Fibroblast of the aortic adventitia (primary cell): ENCODE measurements at places on chromosomes 5 and 9. TPM values are rescaled to one million over a fixed set of nuclear protein-coding genes. Genes with fewer than 3 reads are reported as not detected.

ADCY2 gene
- under 0.01 and 0.09 TPM in 2 replicates for total RNA-seq

PLAC8L1 gene
- total RNA-seq, result 0.98 TPM in 1 of 2 replicates, not detected in the other

- DNase-seq, result no peak
These were observed 122.9 kb upstream of the GRAMD2B start for GRCh38 chr5:126300293-126300692.

GRCh38 chr5:120771202-120771601 lies 307.1 kb downstream of the PRR16 start:
- DNase-seq, result no peak

DNA sequence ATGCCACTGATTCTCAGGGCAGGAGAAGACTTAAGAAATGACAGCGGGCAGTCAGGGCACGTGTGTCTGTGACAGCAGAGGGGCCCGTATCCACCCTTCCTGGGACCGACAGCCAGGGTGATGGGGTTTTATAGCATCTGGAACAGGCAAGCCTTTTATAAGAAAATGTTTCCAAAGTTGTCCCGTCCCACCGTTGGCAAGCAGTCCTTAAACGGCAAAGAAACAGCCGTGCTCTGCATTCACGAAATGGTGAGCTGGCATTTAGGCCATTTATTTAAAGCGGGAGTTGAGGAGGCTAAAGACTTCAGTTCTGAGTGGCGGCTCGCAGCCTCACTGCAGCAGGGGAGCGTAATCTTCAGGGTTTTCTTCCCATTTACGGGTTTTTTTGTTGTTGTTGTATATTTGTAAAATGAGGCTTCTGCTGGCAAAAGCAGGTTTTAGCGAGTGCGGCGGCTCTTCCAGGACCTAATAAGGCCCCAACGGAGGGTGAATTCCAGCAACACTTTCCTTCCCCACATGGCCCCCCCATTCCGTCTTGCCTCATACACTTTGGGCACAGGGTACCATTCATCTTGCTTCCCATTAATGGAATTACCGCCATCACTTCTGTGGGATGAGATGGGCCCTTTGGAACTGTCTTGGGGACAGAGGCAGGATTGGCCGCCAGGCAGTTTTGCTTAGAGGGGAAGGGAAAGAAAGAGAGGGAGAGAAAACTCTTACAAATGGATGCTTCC lies 15.8 kb downstream of the NEK6 start:
- no peak for DNase-seq

GRCh38 chr5:131114754-131115153 lies 50.3 kb downstream of the HINT1 start:
- no peak for DNase-seq

DNA sequence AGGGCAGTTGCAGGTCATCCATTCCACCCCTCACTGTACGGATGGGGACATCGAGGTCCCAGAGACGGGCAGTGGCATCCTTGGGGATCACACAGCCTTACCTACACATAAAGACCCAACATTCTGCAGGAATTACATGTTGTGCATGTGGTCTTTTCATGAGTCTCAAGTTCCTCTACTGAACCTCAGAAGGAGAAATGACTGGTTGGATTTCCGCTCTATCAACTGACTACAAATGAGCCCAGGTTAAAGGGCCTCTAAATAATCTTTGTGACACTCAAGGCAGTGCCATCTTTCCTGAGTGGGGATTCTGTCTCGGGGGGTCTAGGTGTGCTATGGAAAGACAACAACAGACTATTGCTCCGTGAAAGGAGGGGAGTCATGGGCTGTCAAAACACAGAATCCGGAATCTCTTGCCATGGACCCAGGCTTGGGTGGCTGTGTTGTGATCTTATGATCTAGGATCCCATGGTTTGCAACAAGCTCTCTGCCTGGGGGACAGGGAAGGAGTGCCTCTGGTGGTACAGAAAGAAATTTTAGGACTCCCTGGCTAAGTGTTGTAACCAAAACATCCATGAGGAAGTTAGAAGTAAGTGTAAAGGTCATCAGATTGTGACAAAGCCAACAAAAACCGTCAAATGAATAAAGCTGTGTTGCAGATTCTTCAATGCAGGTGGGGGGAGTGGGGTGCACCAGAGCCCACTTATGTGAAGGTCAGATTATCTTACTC lies 1.9 kb upstream of the SLC31A2 start:
- DNase-seq, result no peak

GRCh38 chr9:18490641-18491370 lies 16.9 kb downstream of the ADAMTSL1 start:
- DNase-seq, result peak; percentile 99
